Natural killer cell treated with Interleukin-12 subunit alpha and Interleukin-12 subunit beta and Interleukin-15 and Interleukin-18, amount 100 ng/mL, for 72 hours (primary cell): ENCODE measurements at places on chromosomes 7 and 10.

DNA sequence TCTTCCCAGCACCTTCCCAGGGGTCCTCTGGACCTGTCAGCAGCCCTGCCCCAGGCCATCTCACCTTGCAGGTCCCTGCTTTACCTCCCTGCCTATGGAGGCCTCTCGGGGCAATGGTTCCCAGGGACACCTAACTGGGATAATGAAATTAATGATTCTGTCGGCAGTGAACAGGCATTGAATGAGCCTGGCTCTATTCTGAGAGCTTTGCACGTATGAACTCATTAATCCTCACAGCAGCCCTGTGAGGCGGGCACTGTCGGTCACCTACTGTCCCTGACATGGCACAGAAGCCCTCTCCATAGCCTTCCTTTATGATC lies 22.9 kb downstream of the ADCYAP1R1 start:
- DNase-seq = no peak

DNA sequence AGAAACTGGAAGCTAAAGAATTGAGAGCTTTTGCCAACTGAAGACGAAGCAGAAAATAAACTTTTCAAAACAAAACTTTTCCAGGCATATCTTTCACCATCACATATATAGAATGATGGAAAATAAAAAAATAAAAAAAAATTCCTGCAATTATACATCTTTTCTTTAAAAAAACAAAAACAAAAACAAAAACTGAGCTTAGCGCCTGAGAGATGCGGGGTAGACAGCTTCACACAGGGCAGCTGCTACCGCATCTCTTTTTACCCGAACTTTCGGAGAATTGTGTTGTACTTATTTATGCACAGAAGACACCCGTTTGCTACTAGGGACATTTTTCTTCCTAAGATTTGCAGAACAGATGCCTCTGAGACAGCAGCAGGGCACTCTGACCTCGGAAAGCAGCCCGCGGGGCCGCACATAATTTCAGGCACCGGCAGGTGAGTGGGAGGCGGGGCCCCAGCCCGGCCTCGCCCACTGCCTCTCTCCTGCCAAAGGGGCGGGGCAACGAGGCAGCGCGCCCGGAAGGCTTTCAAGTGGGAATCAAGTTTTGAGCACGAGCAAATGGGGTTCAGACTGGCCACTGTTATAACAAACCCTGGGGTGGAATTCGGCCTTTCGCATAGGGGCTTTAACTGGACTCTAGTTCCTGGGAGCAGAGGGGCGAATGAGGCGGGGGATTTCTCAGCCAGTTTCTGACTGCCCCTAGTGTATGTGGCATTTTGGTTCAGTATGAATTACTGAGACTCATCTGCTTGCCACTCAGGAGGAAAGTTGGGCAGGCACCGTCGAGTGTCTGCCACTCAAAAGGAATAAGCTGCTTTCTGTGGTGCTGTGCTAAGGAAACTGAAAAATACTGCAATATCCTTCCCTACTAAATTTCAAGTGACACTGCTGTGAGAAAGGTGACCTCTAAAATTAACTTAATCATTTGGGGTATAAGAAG lies 18.5 kb upstream of the FAM133B start:
- DNase-seq = no peak

DNA sequence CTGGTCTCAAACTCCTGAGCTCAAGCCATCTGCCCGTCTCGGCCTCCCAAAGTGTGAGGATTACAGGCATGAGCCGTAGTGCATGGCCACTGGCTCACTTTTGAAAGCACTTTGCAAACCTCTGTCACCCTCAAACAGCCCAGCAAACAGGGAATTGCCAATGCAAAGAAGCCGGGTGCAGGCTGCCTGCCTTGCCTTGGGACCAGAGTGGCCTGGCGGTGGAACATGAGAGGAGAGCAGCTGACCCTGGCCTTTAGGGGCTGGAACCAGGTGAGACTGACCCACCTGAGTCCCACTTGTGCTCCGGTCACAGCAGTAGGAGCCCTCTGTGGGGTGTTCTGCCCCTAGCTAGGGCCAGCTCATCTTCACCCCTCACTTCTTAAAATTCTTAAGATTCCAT lies 237.1 kb upstream of the GALNT17 start:
- DNase-seq = no peak

DNA sequence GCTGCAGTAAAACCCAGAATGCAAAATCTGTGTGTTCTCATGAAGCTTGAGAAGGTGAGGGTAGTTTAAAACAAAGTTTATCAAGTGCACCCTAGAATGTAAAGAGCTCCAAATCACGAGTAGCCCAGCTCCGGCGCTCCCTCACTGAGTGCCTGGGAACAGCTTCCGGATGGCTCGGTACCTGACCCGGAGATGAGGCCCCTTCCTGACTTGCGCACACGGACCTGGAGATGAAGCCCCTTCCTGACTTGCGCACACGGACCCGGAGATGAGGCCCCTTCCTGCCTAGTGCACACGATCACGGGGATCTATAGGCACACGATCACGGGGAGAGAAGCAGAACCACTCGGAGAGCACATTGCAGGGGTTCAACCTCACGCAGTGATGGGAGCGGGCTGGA lies 322.1 kb upstream of the RNF32 start:
- DNase-seq = no peak

DNA sequence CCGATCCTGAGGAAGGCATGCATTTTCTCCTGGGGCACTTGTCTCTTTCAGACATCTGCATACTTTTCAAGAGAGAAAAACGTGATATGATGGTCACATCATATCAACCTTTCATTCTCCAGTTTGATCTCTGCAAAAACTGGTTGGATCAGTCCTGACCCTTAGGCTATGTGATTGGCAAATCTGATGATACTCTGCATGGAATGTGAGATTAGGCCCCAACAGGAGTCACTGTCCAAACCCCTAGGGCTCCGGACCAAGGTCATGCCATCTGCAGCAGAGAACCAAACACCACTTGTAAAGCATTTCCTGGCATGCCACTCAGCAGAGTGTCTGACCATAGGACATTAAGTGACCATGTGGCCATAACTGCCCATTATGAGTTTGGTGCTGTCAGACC lies 8.6 kb downstream of the GCK start:
- DNase-seq = peak; percentile 34
